Stimulated activated CD4-positive, alpha-beta T cell treated with anti-CD3 and anti-CD28 coated beads, Interleukin-4, amount 100 ng/mL, for 1 hour (primary cell): ENCODE measurements at places on chromosomes 16 and 17.

GRCh38 chr17:30380643-30381339, 2.1 kb downstream of the CPD start:
- no peak for DNase-seq

- no peak for DNase-seq
Observed at GRCh38 chr17:80119271-80119791, 17.9 kb downstream of the GAA start.

GRCh38 chr17:48510761-48511604, 19.8 kb downstream of the HOXB1 start:
- DNase-seq: peak; percentile 14

DNA sequence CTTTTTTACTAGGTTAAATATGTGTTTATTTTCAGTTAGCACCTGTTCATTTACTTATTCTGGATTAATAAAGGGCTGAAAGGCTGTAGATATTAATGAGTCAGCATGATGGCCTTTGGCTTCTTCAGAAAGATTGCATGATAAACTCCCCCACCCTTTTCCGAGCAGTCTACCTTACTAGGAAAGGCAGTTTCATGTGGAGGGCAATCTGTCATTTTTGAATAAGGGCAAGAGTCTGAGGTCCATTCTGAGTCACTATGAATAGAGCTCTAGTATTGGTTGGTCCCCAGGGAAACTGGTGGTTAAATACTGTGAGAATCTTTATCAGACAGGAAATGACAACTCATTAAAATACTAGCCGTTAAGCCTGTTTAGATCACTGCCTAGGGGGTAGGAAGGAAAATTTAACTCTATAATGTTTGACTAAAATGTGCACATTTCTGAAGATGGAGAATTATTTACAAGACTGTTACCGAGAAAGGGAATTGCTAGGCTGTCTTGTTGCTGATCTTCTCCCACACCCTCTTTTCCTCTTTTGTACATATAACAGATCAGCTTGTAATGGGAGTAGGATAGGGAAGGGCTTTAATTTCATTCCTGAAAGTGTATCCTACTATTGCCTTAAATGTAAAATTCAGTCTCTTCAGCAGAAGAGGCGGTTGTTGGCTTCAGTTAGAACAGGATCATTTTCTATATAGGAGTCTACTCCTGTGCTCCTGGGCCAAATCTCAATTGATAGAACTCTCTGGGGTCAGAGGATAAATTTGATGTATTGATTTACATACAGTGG, 63.3 kb downstream of the TUBD1 start:
- no peak for DNase-seq

DNA sequence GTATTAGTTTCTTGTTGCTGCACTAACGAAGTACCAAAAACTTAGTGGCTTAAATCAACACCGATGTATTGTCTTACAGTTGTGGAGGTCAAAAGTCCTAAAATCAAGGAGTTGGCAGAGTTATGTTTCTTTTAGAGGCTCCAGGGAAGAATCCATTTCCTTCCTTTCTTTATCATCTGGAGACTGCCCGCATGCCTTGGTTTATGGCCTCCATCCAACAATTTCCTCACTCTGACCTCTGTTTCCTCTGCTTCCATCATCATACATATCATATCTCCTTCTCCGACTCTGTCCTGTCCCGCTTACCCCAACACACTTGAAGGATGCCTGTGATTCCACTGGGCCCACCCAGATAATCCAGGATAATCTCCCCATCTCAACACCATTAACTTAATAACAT, 627.8 kb downstream of the KCNJ2 start:
- no peak for DNase-seq

DNA sequence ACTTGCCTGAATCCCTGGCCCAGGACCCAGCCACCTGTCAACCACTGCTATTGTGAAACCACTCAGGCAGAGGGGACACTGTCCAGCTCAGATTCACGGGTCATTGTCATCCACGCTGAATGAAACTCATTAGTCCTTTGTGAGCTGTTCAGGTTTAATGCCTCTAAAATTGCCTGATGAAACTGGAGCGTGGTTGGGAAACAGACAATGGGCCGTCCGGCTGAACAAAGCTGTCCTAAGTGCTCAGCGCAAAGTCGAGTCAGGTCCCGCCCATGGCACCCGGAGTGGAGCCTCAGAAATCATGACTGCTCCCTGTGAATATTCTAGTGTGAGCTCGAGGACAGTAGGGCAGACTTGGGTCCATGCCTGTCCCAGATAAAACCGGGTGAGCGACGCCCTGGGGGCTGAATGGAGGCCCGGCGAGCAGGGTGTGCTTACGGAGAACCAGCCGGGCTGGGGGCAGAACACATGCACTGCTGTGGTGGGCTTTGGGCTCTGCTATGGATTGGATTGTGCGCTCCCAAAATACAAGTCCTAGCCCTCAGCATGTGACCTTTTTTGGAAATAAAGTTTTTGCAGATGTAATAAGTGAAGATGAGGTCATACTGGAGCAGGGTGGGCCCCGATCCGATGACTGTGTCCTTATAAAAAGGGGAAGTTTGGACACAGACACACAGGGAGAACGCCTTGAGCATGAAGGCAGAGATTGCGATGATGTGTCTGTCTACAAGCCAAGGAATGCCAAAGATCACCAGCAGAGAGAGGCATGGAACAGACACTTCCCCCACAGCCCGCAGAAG, 12.9 kb upstream of the CMIP start:
- no peak for DNase-seq

GRCh38 chr17:81666092-81666341, 388 bp downstream of the OXLD1 start:
- no peak for DNase-seq

DNA sequence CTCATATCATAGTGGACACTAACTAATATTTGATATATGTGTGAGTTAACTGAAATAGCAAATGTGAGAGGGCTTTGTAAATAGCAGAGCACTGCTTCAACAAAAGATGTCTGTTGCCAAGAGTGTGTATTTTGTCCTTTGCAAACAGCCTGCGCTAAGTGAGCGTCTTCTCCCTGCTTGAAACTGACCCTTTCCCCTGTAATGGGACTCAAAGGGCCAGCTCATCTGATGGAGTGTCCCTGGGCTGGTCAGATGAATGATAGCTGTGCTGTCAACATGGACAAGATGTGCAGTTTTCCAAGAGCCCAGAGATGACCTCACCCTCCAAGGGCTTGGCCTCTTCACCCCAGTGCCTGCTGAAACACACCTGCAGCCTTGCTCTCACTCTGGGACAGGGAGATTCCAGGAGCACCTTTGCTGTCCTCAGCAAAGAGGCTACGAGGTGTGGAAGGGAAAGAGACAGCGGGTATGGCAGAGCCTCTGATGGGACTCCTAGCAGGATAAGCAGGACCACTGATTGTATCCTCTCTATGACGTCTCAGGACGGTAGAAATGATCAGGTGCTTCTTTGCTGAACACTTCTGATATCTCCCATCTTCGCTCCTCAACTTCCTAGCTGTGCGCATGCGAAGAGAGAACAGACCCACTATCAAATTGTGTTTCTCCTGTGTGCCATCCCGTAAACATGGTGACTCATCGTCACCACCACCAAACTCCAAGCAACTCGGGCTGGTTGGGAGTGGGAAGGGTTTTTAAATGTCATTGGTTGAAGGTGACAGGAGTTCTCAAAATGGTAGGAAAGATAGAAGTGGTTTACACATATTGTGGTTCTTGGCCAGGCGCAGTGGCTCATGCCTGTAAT, 35.8 kb upstream of the TBX2 start:
- DNase-seq: no peak

- DNase-seq: no peak
Observed at GRCh38 chr17:57732062-57732461, 13.0 kb downstream of the CCDC182 start.

- no peak for DNase-seq
Observed at GRCh38 chr17:57401556-57402488, 145.5 kb downstream of the MSI2 start.

- DNase-seq: no peak
Observed at GRCh38 chr17:65559461-65559803, 2.0 kb downstream of the AXIN2 start.

GRCh38 chr17:81473019-81473418, 39.6 kb downstream of the ACTG1 start:
- DNase-seq: no peak

GRCh38 chr16:68235108-68235886, 630 bp downstream of the ESRP2 start:
- DNase-seq: no peak

GRCh38 chr16:65684230-65684629, 562.4 kb upstream of the CDH11 start:
- no peak for DNase-seq

GRCh38 chr17:50564916-50565315, 4.4 kb downstream of the CACNA1G start:
- DNase-seq: no peak

- peak; percentile 63 for DNase-seq
Observed at GRCh38 chr17:78805301-78805700, 23.2 kb upstream of the CYTH1 start.

GRCh38 chr17:40218740-40219593, at the start of gene WIPF2:
Gene WIPF2 (plus strand): TSS chr17:40219304. CDS start chr17:40256460, 37,156 bp downstream.
- peak; percentile 96 for DNase-seq

DNA sequence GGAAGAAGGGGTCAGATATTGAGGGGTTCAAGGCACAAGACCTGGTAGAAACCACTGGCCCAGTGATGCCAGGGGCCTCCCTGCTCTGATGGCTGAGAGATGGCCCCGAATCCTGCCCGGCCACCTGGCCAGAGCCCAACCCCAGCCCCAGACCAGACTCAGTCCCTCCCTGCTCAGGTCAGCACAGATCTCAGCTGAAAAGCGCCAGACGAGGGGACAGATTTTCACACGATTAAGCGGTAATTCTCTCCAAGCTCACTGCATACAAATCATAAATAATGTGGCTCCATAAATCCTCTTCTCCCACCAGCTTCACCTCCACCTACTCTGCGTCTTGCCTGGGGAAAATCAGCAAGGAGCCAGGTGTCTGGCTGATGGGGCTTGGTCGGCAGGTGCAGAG, 57.1 kb downstream of the ENGASE start:
- DNase-seq: no peak

- no peak for DNase-seq
Observed at GRCh38 chr17:57097832-57098421, 12.9 kb downstream of the AKAP1 start.

DNA sequence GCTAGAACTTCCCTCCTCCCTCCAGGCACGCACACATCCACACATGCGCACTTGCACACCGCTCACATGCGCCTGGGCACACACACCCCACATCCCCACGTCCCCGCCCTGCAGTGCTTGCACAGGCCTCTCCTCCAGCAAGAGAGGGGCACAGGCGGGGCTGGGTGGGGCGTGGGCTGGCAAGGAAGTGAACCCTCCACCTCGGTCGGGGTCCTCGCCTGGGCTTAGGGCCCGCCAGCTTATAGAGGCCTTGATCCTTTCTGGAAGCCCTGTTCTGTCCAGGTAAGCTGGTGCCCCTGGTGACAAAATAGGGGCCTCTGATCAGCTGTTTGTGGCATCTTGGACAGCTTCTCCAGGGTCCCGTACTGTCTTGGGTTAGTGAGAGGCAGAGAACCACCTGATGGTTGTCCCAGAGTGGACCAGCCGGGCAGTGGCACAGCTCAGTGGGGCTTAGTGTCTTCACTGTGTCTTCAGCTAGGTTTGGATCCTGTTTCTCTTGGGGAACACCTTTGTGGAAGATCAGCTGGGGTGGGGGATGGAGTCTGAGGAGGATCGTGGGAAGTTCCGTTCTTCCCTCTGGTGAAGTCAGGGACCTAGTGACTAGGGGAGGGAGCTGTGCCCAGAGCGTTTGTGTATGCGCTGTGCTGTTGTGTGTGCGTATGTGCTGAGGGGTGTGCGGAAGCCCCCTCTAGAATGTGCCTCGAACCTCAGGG, 12.1 kb downstream of the TBX4 start:
- DNase-seq: no peak

DNA sequence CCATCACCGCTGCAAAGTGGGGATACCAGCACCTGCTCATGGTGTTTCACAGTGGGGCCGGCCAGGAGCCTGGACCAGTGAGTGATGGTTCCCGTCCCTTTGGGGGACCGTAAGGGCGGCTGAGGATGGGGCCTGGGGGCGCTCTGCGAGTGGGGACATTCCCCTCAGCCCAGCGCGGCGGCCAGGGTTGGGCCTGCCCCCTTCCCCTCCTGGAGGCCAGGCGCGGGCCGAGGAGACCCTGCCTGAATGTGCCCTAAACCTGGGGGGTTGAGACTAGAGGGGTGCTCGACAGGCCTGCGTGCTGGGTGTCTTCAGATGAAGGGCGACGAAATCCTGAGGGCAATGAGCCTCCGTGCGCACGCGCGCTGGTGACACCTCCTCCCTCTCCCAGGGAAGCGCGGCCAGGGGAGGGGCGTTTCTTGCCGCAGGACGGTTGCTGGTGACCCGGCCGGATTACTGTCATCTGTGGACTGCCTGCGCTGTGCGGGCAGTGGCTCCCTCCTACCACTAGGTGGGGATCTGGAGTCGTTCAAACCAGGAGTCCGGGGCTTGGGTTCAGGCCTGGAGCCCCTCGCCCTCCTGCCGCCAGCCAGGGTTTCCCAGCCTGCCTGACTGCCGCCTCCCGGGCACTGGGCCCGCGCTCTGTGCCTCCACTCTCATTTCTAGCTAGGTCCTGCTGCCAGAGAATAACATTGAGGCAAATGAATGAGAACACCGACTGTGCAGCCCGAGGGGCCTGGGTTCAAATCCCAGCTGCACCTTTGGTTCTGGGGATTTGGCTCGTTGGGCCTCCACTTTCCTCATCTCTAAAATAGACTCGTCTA, 17.1 kb downstream of the TBX2 start:
- peak; percentile 62 for DNase-seq

- no peak for DNase-seq
Observed at GRCh38 chr16:67383284-67383683, 10.0 kb downstream of the TPPP3 start.

- no peak for DNase-seq
Observed at GRCh38 chr16:75152635-75153034, 4.3 kb downstream of the ZFP1 start.

DNA sequence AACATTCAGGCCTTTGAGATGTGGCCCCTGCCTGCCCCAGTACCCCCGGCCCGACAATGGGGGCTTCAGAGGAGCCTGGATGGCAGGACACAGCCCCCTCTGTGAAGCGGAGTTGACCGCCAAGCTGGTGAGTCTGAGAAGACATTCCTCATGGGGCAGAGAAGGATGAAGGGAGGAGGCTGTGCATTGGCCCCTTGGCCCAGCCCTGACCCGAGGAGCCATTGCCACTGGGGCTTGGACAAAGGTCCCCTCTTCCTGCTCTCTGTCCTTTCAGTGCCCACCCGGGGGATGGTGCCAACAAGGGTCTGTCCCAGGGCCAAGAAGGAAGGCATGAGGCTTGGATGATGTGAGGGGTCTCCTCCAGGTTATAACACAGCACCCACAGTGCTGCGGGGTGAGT, 30.9 kb upstream of the PHB1 start:
- DNase-seq: no peak

DNA sequence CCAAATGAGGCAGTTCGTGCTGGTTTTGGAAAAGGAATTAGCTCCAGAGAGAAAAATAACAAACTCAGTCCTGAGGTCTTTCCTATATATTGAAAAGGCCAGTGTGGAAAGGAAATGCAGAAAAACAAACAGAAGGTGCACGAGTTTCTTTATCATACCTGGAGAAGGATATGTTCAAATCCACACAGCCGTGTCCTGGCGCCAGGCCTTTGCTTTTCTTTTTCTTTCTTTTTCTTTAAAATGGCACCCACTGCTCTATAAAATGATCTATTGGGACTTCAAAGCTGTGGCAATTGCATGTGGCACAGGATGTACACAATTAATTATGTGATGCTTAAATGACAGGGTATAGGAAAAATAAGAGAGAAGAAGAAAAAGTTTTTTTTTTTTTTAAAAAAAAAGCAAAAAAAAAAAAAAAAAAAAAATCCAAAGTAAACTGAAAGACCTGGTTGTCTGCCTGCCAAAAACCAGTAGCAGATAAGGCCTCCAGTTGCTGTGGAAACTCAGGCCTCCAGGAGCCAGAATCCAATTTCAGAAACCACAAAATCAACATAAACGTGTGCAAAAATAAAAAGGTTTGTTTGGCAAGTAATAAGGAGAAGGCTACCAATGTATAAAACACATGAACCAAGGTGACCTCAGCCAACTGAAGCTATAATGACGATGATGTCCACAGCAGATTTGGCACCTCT, 957.6 kb upstream of the SOX9 start:
- no peak for DNase-seq
